Peyer's patch (tissue), 4 donors: ENCODE measurements at places on chromosomes 7 and 10. TPM values are rescaled to one million over a fixed set of nuclear protein-coding genes. Genes with fewer than 3 reads are reported as not detected.
A peak's percentile ranks its signal among the peaks of the same experiment; 100 is the strongest.

The ITIH5 gene
- 1.9 TPM for total RNA-seq

The FKBP9 gene
- total RNA-seq, result 106 TPM

The CYP2C18 gene
- total RNA-seq, result 274 TPM

The GPER1 gene
- total RNA-seq, result 2.8 TPM

The GIMAP1 gene
- 7.4 TPM for total RNA-seq

The ZP3 gene
- 3.3 TPM for total RNA-seq

The EPDR1 gene
- 7.4 TPM for total RNA-seq

The BAG3 gene
- 26.4 TPM for total RNA-seq

The CNPY1 gene
- not detected for total RNA-seq

The WNT16 gene
- total RNA-seq, result not detected

The ANKRD2 gene
- not detected for total RNA-seq

DNA sequence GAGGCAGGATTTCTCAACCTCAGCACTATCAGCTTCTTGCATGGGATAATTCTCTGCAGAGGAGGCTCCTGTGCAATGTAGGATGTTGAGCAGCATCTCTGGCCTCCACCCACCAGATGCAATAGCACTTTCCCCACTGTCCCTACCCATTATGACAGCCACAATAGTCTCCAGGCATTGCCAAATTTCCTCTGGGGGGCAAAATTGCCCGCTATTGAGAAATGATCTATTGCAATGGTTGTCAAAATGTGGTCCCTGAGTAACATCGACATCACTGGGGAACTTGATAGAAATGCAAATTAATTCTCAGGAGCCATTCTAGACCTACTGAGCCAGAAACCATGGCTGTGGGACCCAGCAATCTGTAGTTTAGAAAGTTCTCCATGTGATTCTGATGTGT, 7.0 kb downstream of the KCNK18 start:
- H3K36me3 ChIP-seq, result no peaks in the 10 kb centered on the region
- H3K4me3 ChIP-seq, result no peak overlapping the region
- H3K27ac ChIP-seq, result no peak overlapping the region
- no peaks in the 10 kb centered on the region for H3K4me1 ChIP-seq
- H3K27me3 ChIP-seq, result no peaks in the 10 kb centered on the region

DNA sequence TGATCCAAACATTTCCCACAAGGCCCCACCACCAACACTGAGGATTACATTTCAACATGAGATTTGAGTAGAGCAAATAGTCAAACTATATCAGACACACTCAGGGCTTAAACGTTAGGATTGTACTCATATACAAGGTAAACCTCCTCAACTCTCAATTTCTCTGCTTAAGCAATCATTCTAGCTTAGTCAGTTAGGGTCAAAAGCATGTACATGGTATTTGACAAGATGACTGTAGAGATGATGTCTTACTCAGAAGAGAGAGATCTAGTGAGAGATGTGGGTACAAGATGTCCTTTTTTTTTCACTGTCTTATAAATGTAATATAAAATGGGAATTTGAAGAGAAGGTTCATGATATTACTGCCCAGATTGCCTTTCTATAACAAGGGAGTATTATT, 270.1 kb downstream of the PRKG1 start:
- H3K27me3 ChIP-seq, result no peaks in the 10 kb centered on the region
- H3K4me1 ChIP-seq, result no peaks in the 10 kb centered on the region
- no peaks in the 10 kb centered on the region for H3K36me3 ChIP-seq
- H3K4me3 ChIP-seq, result no peak overlapping the region

DNA sequence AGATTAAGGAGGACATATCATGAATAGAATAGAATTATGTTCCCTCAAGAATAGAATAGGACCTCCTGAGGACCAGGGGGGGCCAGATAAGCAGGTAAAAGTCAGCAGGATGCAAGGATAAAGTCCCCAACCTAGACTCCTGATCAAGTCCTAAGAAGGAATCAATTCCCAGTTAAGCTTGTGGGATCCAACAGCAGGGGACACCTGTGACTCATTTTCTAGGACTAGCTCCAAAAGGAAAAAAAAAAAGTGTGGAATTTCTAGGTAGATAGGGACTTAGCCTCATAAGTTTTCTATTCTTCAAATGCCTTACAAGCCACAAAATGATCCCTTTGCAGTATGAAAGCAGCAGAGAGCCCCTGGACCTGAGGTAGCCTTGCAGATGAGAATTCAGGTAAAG, 336.2 kb downstream of the WDR11 start:
- no peak overlapping the region for H3K4me3 ChIP-seq
- DNase-seq, result no peak
- no peak overlapping the region for H3K27ac ChIP-seq
- H3K27me3 ChIP-seq, result no peaks in the 10 kb centered on the region

GRCh38 chr10:69929575-69929974, 123.1 kb upstream of the MACROH2A2 start:
- H3K4me1 ChIP-seq, result no peaks in the 10 kb centered on the region
- no peak overlapping the region for H3K27ac ChIP-seq
- no peaks in the 10 kb centered on the region for H3K36me3 ChIP-seq
- no peaks in the 10 kb centered on the region for H3K27me3 ChIP-seq
- DNase-seq, result no peak

DNA sequence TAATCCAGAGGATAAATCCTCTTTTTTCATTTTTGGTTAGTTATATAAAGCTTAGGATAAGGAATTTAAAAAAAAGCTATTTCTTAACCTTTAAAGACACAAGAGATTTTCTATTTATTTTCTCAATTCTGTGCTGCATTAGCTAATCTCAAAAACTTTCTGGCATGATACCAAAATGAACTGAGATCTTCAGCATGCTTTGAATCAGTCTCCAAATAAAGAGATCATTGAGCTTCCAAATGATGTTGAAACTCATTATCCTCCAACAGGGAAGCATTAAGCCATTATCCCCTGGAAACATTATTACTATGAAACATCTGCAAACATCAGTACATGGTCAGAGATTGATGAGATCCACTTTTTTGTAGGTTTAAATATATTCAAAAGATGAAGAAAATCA, 350.3 kb upstream of the TEX47 start:
- no peak for DNase-seq
- H3K27ac ChIP-seq, result no peak overlapping the region
- H3K4me1 ChIP-seq, result no peaks in the 10 kb centered on the region
- H3K27me3 ChIP-seq, result no peaks in the 10 kb centered on the region
- H3K4me3 ChIP-seq, result no peak overlapping the region
- H3K36me3 ChIP-seq, result no peaks in the 10 kb centered on the region

GRCh38 chr10:26579256-26580063, 118.0 kb upstream of the PDSS1 start:
- H3K27ac ChIP-seq, result no peak overlapping the region
- H3K27me3 ChIP-seq, result no peaks in the 10 kb centered on the region
- no peak for DNase-seq
- H3K36me3 ChIP-seq, result no peaks in the 10 kb centered on the region
- no peaks in the 10 kb centered on the region for H3K4me1 ChIP-seq
- H3K4me3 ChIP-seq, result no peak overlapping the region

DNA sequence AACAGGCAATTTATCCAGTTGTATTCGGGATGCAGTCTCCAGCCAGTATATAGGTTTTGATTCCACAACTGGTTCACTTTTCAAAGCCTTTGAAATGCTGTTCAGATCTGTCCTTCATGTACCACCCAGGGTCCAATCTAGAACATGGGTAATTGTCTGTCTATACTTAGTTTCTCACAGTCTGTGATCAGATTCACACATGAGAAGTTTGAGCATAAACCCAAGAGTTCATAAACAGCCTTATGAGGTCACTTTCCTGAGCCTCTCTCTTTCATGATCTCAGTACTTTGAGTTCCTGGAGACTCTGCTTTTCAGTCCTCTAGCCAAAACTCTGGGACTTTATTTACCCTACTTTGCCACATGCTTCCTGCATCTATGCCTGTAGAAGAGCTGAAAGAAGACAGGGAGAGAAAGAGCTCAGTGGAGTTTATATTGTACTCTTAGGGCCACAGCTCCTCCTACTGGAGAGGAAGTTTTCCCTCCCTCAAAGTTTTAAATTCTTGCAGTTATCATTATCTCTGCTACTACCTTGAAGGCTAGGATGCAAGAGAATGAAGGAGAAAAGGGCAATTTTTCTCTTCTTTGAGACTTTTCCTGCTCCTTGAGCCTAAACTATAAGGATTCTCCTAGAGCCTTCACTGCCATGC, 172.0 kb downstream of the ZEB1 start:
- no peak overlapping the region for H3K27ac ChIP-seq
- no peaks in the 10 kb centered on the region for H3K4me1 ChIP-seq
- DNase-seq, result no peak
- no peaks in the 10 kb centered on the region for H3K36me3 ChIP-seq

GRCh38 chr7:134067164-134067563, 60.0 kb upstream of the LRGUK start:
- H3K27me3 ChIP-seq, result no peaks in the 10 kb centered on the region
- no peak for DNase-seq
- H3K36me3 ChIP-seq, result no peaks in the 10 kb centered on the region
- H3K4me3 ChIP-seq, result no peak overlapping the region
- no peaks in the 10 kb centered on the region for H3K4me1 ChIP-seq

GRCh38 chr7:23474094-23474828, 4.0 kb upstream of the IGF2BP3 start:
- H3K27ac ChIP-seq, result no peak overlapping the region
- no peak overlapping the region for H3K4me3 ChIP-seq
- peaks cover 23% of the 10 kb centered on the region for H3K4me1 ChIP-seq
- no peaks in the 10 kb centered on the region for H3K36me3 ChIP-seq

DNA sequence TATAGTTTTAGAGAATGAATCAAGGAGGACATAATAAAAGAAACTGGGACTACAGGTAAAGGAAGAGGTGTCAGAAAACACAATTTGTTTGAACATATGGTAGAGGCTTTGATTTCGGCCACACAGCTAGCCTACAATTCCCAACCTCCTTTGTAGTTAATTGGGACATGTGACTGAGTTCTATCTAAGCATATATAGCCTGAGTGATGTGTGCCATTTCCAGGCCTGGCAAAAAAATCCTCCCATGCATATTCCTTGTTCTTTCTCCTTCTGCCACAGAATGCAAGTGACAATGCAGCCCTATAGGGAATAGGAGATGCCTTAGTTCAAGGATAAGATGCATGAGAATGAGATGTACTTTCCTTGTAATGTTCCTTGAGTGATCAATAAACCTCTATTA, 590.7 kb upstream of the STEAP1 start:
- DNase-seq, result no peak
- H3K27me3 ChIP-seq, result no peaks in the 10 kb centered on the region
- no peaks in the 10 kb centered on the region for H3K36me3 ChIP-seq
- no peak overlapping the region for H3K27ac ChIP-seq
- no peaks in the 10 kb centered on the region for H3K4me1 ChIP-seq

DNA sequence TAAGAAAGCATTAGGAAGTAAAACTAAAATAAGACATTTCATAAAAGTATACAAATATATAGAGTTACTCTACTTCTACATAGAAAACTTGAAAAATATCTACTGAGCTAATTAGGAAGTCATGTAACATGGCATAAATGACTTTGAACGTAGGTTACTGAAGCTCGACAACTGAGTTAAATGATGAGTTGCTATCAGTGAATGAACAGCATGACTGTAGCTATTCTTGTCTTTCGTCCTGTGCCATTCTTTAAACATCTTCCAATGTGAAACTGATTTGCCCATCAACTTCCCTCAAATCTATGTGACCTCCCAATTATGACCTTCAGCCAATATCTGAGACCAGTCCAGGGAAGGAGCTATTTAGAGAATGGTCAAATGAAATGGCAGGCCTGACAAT, 113.5 kb upstream of the NEBL start:
- no peaks in the 10 kb centered on the region for H3K27me3 ChIP-seq
- H3K27ac ChIP-seq, result no peak overlapping the region
- no peak for DNase-seq
- no peaks in the 10 kb centered on the region for H3K36me3 ChIP-seq
- H3K4me1 ChIP-seq, result no peaks in the 10 kb centered on the region

DNA sequence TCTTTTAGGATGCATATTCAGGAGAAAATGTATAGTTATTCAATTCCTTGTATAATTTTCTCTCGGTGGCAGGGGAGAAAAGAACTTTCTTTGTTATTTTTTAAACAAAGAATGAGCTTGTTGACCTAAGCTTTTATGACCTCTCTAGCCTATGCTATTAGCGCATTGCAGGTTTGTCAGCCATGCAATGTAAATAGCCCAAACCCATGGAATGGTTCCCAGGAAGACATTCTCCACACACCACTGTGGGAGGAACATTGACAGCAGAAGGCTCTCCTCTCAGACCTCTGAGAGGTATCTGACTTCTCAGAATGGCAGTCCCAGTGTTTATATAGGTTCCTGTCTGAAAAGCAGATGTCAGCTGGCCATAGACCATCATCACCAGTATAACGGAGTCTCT, 19.6 kb upstream of the AGBL3 start:
- H3K4me3 ChIP-seq, result no peak overlapping the region
- DNase-seq, result no peak
- H3K27ac ChIP-seq, result no peak overlapping the region
- no peaks in the 10 kb centered on the region for H3K4me1 ChIP-seq

GRCh38 chr10:77959887-77960455, 33.4 kb upstream of the DLG5 start:
- no peaks in the 10 kb centered on the region for H3K4me1 ChIP-seq
- DNase-seq, result no peak
- no peaks in the 10 kb centered on the region for H3K36me3 ChIP-seq
- H3K4me3 ChIP-seq, result no peak overlapping the region

- no peaks in the 10 kb centered on the region for H3K4me1 ChIP-seq
- no peak overlapping the region for H3K27ac ChIP-seq
- no peak for DNase-seq
- no peak overlapping the region for H3K4me3 ChIP-seq
Measured at GRCh38 chr10:49225218-49225876, 37.2 kb upstream of the TMEM273 start.

GRCh38 chr10:75592791-75593643, 161.6 kb downstream of the LRMDA start:
- no peaks in the 10 kb centered on the region for H3K36me3 ChIP-seq
- no peaks in the 10 kb centered on the region for H3K27me3 ChIP-seq
- no peaks in the 10 kb centered on the region for H3K4me1 ChIP-seq
- H3K27ac ChIP-seq, result no peak overlapping the region
- H3K4me3 ChIP-seq, result no peak overlapping the region

DNA sequence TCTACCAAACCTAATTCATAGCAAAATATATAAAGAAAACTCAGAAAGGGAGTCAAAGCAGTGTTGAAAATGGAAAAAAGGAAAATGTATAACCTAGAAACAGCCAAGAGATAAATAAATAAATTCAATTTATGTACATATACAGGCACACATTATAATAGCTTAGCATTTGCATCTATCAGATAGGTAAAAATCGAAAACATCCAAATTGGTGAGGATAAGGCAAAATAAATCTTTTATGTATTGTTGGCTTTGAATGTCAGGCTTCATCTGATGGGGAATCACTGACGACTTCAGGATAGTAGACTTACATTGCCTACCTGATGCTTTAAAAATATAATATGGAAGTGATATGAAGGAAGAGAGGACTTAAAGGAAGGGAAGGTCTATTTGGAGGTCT, 20.6 kb upstream of the CHRM2 start:
- no peak overlapping the region for H3K27ac ChIP-seq
- H3K36me3 ChIP-seq, result no peaks in the 10 kb centered on the region
- no peak for DNase-seq
- no peaks in the 10 kb centered on the region for H3K4me1 ChIP-seq
- no peaks in the 10 kb centered on the region for H3K27me3 ChIP-seq

GRCh38 chr10:67782530-67782929, 55.5 kb downstream of the DNAJC12 start:
- H3K4me1 ChIP-seq, result no peaks in the 10 kb centered on the region
- H3K27me3 ChIP-seq, result no peaks in the 10 kb centered on the region
- no peaks in the 10 kb centered on the region for H3K36me3 ChIP-seq
- DNase-seq, result no peak

- no peaks in the 10 kb centered on the region for H3K36me3 ChIP-seq
- no peaks in the 10 kb centered on the region for H3K4me1 ChIP-seq
- no peaks in the 10 kb centered on the region for H3K27me3 ChIP-seq
- H3K4me3 ChIP-seq, result no peak overlapping the region
- H3K27ac ChIP-seq, result no peak overlapping the region
Measured at GRCh38 chr10:91551856-91552255, 81.0 kb downstream of the PPP1R3C start.

- no peaks in the 10 kb centered on the region for H3K36me3 ChIP-seq
- H3K27ac ChIP-seq, result peak within 1 kb of the TSS; percentile 98
- peak within 1 kb of the TSS; percentile 86 for H3K4me3 ChIP-seq
- peaks cover 19% of the 10 kb centered on the region for H3K4me1 ChIP-seq
Measured at GRCh38 chr10:1056326-1057105, at the start of gene WDR37. Gene WDR37 (plus strand): TSS chr10:1056385. CDS start chr10:1072156, 15,771 bp downstream.
